CD4-positive, alpha-beta memory T cell (primary cell): ENCODE measurements at places on chromosomes 2 and 18. TPM values are rescaled to one million over a fixed set of nuclear protein-coding genes. Genes with fewer than 3 reads are reported as not detected.
A peak's percentile ranks its signal among the peaks of the same experiment; 100 is the strongest.

DNA sequence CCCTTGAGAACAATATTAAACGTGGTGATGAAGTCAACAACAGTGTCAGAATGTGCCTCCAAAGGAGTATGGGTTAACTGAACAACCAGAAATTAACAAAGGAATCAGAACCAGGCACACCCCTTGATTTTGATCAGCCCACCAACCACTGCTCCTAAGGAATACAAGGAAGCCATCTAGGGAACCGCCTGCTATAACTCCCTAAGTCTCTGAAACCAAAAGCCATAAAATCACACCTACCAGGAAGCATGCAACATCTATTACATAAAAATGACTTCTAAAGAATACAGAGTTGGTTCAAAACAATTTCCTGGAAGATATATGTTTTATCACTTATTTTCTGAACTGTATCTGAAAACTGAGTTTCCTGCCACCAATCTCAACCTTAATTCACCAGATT lies 360.0 kb downstream of the EPHA4 start:
- DNase-seq: no peak

DNA sequence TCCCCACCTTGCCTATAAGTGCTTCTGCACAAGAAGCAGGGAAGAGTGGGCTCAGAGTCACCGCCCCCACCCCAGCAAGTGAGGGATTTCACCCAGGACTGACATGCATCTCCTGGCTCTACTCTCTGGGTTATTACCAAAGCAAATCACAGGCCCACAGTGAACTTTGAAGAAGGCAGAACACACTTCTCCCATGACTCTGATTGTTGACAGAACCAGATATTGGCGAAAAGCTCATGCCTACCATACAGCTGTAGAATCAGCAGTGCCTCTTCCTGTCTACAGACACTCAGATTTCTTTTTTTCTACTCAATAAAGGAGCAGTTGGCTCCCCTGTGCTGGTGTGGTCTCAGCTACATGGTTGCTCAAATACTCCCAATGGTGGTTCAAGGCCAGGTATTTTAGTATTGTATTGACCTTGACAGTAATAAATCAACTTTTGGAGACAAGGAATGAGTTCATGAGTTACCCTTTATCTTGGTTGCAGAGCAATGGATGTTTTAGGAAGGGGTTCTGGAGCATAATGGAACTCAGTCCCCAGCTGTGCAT lies 512.9 kb upstream of the ID2 start:
- DNase-seq: no peak

GRCh38 chr2:215366440-215367032 lies 54.7 kb downstream of the ATIC start:
- no peak for DNase-seq

DNA sequence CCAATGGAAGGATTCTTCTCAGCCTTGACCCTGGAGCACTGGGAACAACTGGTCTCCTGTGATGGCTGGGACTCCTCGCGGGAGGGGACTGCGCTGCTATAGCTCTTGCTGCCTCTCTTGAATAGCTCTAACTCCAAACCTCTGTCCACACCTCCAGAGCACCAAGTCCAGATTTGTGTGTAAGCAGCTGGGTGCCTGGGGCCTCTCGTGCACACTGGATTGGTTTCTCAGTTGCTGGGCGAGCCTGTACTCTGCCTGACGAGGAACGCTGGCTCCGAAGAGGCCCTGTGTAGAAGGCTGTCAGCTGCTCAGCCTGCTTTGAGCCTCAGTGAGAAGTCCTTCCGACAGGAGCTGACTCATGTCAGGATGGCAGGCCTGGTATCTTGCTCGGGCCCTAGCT lies 28.8 kb downstream of the LIPG start:
- no peak for DNase-seq

DNA sequence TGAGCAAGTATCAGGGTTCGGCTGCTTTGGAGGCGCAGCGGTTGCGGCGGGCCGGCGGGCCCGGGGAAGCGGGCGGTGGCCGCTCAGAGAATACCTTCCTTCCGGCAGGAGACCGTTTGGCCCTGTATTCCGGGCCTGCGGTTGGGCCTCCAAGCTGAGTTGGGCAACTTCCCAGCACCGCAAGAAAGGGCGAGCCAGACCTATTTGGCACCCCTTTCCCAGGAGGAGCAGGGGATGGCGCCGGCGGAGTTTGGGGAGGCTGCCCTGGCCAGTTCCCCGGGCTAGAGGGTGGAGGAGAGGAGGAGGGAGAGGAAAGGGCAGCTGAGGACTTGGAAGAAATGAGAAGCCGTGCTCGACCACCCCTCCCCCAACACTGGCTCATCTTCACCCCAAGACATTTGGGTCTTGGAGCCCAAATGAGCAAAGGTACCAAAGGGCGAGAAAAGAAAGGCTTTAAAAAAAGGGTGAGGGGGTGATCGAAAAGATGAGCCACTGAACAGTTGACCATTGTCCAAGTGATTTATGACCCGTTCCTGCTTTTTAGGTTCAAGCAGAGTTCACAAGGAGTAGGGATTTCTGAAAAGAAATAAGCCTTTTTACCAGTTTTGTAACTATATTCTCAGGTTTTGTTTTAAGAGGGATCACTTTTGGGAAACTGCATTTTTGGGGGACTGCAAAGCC lies 8.4 kb downstream of the HOXD3 start:
- DNase-seq: no peak

- DNase-seq: no peak
These were observed 52.6 kb upstream of the NFU1 start for GRCh38 chr2:69489793-69490192.

- peak; percentile 14 for DNase-seq
These were observed 58.7 kb downstream of the THADA start for GRCh38 chr2:43537137-43537536.

DNA sequence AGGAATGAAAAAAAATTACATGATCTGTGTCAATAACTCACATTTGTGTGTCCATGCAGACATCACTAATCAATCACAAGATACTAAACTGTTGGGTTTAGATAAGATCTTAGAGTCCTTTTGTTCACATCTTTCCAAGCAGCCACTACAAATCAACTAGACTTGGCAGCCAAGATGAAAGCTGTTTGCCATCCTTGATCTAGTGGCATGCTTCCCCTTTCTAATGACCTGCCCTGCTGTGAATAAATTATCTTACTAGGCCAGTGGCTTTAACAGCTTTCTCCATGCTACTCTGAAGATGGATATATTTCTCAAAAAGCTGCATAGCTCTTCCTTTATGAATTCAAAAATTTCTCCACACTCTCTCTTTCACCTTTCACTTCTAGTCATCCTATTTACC lies 1338.0 kb upstream of the ACVR2A start:
- DNase-seq: no peak

DNA sequence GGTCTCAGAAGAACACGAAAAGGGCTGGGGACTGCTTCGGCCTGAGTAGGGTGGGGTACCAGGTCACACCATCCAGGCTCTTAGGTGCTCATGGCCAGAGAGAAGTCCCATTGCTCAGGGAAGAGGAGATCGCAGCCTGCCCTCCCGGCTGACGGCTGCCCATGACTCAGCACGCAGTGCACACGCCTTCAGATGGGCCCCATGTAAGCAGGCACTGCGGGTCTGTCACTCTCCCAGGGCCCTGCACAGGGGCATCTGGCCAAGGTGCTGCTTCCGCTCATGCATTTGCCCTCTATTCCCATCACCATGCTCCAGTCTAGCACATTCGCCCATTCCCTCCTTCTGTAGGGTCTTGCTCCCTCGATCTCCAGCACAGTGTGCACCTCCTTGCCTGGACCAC lies 34.7 kb downstream of the SFXN5 start:
- DNase-seq: no peak

DNA sequence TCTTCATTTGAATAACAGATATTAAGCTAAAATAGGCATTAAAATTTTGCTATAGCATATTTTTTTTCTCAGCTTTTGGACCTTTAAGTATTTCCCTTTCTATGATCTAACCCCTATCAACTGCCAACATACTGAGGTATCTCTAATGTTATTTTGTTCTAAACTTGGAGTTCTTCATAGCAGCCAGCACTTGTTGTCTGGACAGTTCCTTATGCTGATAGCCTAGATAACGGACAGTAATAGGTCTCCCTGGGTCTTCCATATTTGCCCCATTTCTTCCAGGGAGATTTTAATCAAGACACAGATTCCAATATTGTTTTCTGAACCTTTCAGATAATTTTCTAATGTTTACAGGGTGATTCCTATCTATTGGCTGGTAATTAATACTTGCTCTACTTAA lies 475.8 kb upstream of the MAP2 start:
- DNase-seq: no peak

DNA sequence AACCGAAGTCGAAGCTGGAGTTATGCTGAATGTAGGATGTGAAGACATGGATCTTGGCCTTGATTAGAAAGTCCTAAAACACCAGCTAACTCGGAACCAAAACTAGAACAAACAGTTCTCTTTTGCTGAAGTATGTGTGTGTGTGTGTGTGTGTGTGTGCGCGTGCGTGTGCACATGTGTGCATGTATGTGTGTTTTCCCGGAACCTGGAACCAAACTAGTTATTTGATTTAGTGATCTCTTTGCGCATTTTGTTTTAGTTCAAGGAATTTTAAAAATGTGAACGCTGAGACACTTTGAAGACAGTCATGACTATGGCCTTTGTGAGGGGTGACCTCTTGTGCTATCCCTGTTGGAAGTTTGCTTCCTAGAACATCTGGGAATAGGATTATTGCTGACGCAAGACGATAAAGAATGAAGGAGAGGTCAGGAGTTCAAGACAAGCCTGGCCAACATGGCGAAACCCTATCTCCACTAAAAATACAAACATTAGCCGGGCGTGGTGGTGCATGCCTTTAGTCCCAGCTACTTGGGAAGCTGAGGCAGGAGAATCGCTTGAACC lies 23.8 kb downstream of the FHL2 start:
- DNase-seq: no peak

GRCh38 chr2:143489145-143489544 lies 359.9 kb downstream of the ARHGAP15 start:
- DNase-seq: no peak

GRCh38 chr18:25921677-25922421 lies 168.6 kb downstream of the SS18 start:
- peak; percentile 28 for DNase-seq

- DNase-seq: peak; percentile 66
These were observed 2.3 kb downstream of the EGR4 start for GRCh38 chr2:73291093-73291460.

- DNase-seq: no peak
These were observed 188.7 kb downstream of the MBD5 start for GRCh38 chr2:148209603-148210002.

- no peak for DNase-seq
These were observed 13.1 kb upstream of the SATB2 start for GRCh38 chr2:199470672-199471442.

DNA sequence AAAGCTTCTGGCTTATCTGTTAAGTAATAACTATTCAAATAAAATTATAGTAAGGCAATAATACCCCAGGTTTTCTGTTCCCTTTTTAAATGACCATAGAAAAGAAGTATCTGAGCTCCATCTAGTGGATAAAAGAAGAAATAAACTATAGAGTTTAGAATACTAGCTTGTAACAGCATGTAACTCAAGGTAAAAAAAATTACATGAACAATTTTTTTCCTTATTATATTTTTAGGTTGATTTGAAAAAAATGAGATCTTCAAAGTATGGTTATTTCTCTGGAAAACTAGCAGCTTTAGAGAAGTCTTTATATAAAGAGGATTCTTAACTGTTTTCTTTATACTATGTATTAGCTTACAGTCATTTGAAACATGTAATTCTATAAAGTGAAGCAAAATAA lies 58.1 kb downstream of the NCKAP1 start:
- DNase-seq: peak; percentile 24

- DNase-seq: no peak
These were observed 238.5 kb downstream of the MTX2 start for GRCh38 chr2:176507786-176508185.

DNA sequence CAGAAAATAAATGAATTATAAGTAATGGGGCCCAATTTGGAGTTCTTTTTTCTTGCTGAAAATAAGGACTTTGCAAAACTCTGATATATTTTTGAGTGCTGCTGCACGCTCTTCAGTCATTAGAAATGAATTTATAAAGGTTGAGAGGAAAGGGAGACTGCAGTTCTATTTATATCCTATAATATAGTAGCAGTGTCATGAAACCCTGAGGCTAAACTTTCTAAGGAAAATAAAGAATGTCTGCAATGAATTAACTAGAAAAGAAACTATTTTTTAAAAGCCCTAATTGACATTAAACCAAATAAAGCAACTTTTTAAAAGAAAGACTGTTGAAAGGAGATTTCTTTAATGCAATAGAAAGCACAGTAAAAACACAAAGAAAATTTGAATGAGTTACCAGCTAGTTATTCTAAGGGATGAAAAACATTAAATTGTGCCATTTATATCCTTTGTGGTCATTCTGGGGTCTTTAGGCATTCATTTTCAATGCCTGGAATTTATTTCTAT lies 1072.8 kb upstream of the TMEFF2 start:
- no peak for DNase-seq

GRCh38 chr2:10557506-10558265 lies 109.6 kb upstream of the ODC1 start:
- DNase-seq: no peak

- DNase-seq: no peak
These were observed 303.2 kb upstream of the MC4R start for GRCh38 chr18:60675801-60676200.

- DNase-seq: no peak
These were observed 381.3 kb downstream of the SOX11 start for GRCh38 chr2:6073191-6074088.

DNA sequence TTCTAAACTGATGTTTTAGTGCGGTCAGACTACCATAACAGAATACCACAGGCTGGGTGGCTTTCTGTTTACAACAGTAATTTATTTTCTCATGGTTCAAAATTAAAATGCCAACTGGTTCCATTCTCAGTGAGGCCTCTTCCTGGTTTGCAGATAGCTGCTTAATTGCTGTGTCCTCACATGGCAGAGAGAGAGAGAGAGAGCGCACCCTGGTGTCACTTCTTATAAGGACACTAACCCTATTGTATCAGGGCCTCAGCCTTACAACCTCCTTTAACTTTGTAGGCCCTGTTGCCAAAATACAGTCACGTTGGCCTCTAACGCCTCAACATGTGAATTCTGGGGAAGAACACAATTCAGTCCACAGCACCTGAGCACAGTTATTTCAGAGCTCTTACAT lies 37.5 kb upstream of the ZNF385B start:
- DNase-seq: no peak

GRCh38 chr2:37090019-37090477 lies 5.7 kb downstream of the GPATCH11 start:
- DNase-seq: no peak

GRCh38 chr2:177028296-177028695 lies 184.3 kb upstream of the HNRNPA3 start:
- no peak for DNase-seq

GRCh38 chr18:13280070-13280795 lies 61.7 kb downstream of the LDLRAD4 start:
- no peak for DNase-seq

GRCh38 chr2:174280596-174280995 lies 32.3 kb upstream of the OLA1 start:
- no peak for DNase-seq

CCL20 gene
- polyA plus RNA-seq: 1.6 TPM

SLC23A3 gene
- not detected for polyA plus RNA-seq

TET3 gene
- 0.57 TPM for polyA plus RNA-seq

HPCAL1 gene
- polyA plus RNA-seq: 114 TPM

CTAGE1 gene
- polyA plus RNA-seq: not detected

SCN7A gene
- not detected for polyA plus RNA-seq

SERPINB10 gene
- polyA plus RNA-seq: not detected

CCDC102B gene
- polyA plus RNA-seq: 3.7 TPM

CIB4 gene
- polyA plus RNA-seq: not detected

VAMP5 gene
- polyA plus RNA-seq: 136 TPM

CIAO1 gene
- polyA plus RNA-seq: 94.3 TPM
